ENCODE measurements at places on chromosomes 13 and 19. TPM values are rescaled to one million over a fixed set of nuclear protein-coding genes. Genes with fewer than 3 reads are reported as not detected.

ZNF581 gene
- total RNA-seq, result 28.9 TPM

OVOL3 gene
- not detected for total RNA-seq

DNA sequence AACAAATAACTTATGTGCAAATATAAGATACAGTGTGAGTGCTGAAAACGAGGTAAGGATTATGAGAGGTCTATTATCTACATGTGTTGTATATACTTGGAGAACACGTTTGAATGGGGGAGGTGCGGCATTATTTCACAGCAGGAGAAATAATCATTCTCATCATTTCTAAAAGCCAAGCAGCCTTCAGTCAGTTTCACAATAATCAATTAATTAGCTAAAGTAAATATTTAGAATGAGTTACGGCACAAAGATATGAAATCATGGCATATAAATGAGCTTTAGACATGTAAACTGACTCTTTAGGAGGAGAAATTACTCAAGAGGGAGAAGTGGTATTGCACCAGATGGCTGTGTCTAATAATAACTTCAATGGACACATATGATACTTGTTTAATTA is 366.6 kb downstream of the DNAJC15 start:
- DNase-seq, result no peak

NOVA2 gene
- total RNA-seq, result 0.37 TPM

REEP6 gene
- 1.2 TPM for total RNA-seq

- DNase-seq, result no peak
Measured at GRCh38 chr19:23799321-23799720, 40.6 kb upstream of the ZNF681 start.

- no peak for DNase-seq
Measured at GRCh38 chr19:42132030-42132628, at the start of gene POU2F2. TSS of gene POU2F2 (minus strand) at chr19:42132446. CDS start at chr19:42132411, 35 bp downstream.

DNA sequence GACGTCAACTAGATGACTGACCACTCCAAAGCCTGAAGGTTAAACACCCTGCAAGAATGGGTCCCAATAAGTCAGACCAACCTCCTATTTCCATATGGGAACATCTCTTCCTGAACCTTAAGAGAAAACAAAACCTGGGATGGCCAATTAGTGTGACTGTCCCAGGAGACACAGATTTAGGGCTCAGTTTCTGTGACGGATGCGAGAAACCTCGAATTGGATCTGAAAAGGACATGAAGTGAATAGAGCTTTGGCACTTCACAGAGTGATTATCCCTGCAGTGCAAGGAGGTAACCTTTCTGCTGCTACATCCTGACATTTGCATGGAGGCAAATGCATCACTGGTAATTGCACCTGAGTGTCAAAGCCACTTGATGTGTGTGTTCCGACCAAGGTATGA is 442.2 kb upstream of the KLF12 start:
- no peak for DNase-seq

- peak; percentile 5 for DNase-seq
Measured at GRCh38 chr13:32585550-32586079, 637 bp upstream of the PDS5B start.

SLC25A41 gene
- not detected for total RNA-seq

DNA sequence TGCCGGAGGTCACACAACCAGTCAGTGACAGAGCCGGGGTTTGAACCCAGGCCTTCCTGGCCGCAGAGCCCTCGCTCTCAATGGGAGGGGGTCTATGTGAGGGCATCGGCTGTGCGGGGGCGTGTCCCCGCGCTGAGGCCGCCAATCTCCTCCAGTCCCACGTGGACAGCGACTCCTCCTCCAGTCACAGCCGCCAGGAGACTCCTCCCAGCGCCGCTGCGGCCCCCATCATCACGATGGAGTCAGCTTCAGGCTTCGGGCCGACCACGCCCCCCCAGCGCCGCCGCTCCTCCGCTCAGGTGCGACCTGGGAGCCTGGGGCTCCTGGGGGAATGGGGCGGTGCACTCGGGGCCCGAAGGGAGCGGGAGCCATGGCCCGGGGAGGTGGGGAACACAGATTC is 6.0 kb downstream of the SPRED3 start:
- DNase-seq, result no peak

DNA sequence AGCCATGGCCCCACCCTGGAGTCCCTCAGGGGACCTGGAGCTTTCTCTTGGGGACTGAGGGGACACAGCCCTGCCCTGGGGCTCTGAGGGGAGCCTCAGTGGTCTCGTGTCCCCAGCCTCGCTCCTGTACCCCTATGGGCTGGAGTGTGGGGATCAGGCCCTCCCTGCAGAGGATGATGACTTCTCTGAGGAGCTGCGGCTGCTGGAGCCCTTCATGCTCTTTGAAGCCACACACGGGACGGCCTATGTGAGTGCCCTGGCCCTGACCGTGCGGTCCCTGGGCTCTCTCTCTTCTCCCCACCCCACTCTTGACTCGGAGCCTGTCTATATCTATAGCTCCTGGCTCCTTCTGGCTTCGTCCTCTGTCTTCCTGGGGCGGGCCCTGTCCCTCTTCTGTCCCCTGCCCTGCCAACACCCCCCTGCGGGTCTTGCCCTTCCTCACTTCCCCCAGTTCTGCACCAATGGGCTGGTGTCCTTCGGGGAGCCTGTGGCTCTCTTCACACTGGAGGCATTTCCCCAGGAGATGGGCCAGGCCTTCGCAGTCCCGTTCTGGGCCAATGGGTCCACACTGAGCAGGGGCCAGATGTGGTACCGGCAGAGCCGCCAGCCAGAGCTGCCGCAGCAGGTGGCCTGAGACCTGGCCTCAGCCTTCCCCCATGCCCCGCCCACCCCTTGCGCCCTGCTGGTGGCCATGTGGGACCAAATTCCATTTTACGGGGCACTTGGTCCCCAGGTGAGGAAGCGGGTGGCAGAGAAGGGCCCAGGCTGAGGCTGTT is 33.1 kb downstream of the HPN start:
- DNase-seq, result no peak

- DNase-seq, result peak; percentile 76
Measured at GRCh38 chr19:14505488-14506239, 9.7 kb upstream of the GIPC1 start.

DNA sequence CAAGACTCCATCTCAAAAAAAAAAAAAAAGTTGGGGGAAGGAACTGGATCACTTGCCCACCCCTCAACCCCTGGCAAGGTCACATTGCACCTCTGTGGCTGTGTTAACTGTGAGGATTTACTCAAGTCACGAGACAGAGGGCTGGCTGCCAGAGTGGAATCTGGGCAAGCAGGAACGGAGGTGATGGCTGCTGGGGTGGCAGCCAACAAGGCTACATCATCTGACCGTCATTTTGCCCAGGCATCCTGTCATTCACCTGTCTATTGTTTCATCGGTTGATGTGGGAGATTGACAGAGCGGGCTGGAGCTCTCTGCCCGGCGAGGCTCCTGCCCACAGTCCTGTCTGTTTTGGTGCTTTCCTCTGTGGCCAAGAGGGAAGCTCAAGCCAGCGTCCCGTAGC is 75.7 kb downstream of the DPF1 start:
- no peak for DNase-seq

DNA sequence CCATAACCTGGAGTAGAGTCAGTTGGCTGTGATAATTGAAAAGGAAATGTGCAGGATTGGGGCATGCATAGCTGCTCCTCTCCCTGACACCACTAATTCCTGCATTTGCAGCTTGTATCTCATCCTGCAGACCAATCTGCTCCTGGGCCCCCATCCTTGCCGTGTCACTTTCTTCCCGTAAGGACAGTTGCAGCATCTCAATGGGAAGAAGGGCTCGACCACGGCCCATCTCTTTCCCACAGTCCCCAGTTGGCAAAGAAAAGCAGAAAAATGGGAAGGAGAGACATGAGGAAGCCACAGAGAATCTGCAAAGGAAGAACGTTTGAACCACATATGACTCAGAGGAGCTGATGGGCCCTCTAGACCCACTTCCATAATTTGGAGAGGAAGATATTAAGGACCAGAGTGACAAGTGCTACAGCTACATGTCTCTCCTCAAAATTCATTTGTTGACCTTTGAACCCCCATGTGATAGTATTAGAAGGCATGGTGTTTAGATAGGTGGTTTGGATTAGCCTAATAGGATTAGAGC is 1.8 kb upstream of the SIGLEC12 start:
- no peak for DNase-seq

ANGPTL8 gene
- total RNA-seq, result not detected

GSX1 gene
- not detected for total RNA-seq

ADAT3 gene
- 0.93 TPM for total RNA-seq

GRCh38 chr13:51015973-51016372 is 95.1 kb downstream of the C13orf42 start:
- no peak for DNase-seq

CRLF1 gene
- total RNA-seq, result 35.4 TPM

DNA sequence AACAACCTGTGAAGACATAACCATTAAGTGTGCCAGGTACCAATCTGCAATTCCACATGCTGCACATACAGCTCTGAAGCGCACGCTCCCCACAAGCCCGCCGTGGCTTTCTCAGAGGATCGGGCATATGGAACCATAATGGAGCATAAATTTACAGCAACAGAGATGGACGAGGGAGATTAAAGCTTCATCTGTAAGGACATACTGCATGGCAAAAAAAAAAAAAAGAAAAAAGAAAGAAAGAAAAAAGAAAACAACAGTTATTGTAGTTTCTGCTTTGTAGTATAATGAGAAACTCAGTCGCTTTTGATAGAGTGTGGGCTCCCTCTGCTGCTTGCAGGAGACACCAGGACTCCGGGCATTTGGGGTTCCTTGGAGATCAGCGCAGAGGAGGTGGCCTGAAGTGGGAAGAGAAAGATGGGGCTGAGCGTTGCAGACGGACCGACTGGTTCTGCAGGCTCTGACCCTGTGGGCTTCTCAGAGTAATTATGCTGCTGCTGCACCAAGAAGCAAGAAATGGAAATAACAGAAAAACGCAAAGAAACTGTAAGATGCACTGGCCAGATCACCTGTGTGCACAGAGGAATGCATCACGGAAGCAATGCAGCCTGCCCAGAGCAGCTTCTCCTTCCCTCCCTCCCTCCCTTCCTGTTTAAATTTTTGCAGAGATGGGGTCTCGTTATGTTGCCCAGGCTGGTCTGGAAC is 10.8 kb upstream of the PDCD5 start:
- peak; percentile 59 for DNase-seq

DNA sequence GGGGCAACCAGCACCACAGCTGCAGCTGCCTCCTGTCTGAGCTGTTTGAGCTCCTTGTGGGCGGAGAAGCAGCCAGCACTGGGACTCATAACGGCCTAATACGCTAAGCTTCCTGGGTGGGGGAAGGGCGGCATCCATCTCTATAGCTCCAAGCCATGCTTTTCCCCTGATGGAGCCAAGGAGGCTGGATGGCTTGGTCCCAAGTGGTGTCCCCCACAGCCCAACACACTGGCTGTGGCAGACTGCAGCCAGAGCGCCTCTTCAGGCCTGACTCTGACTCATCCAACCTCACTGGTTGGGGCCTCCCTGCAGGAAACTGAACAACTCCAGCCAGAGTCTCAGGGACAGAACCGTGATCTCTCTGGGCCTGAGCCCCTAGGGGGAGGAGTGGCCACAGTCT is 537.3 kb downstream of the SUCLA2 start:
- peak; percentile 48 for DNase-seq

ZNF888 gene
- 7.6 TPM for total RNA-seq

IGFL4 gene
- not detected for total RNA-seq

GRCh38 chr13:43095771-43096719 is 72.7 kb downstream of the DNAJC15 start:
- no peak for DNase-seq

GRCh38 chr19:29639086-29639485 is 26.2 kb upstream of the PLEKHF1 start:
- DNase-seq, result no peak

GRCh38 chr13:42990291-42991232 is 1.5 kb downstream of the EPSTI1 start:
- DNase-seq, result no peak

MAMSTR gene
- 0.31 TPM for total RNA-seq

DNA sequence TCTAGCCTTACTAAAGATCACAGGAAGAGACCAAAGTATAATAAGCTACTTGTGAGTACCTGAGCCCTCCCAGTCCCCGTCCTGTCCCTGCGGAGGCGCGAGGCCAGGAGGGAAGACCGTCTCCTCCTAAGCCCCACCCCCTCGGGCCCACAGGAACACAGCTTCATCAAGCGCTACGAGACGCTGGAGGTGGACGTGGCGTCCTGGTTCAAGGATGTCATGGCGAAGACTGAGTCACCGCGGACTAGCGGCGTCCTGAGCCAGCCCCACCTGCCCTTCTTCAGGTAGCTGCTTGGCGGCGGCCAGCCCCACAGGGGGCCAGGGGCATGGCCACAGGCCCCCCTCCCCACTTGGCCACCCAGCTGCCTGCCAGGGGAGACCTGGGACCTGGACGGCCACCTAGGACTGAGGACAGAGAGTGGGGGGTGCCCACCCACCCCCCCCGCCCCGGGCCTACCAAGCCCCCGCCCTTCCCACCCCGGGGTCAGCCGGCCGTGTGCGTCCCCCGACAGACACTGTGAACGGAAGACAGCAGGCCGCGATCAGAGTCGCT is 2.4 kb upstream of the TGFBR3L start:
- no peak for DNase-seq

GRCh38 chr19:40797166-40797962 is 1.6 kb upstream of the EGLN2 start:
- DNase-seq, result no peak

- DNase-seq, result peak; percentile 71
Measured at GRCh38 chr13:100100115-100100879, 11.4 kb downstream of the PCCA start.

GRCh38 chr13:43475140-43475539 is 311.6 kb downstream of the ENOX1 start:
- DNase-seq, result no peak

GRCh38 chr19:35549879-35550523 is 4.6 kb downstream of the TMEM147 start:
- DNase-seq, result no peak

DCT gene
- total RNA-seq, result 0.27 TPM

DNA sequence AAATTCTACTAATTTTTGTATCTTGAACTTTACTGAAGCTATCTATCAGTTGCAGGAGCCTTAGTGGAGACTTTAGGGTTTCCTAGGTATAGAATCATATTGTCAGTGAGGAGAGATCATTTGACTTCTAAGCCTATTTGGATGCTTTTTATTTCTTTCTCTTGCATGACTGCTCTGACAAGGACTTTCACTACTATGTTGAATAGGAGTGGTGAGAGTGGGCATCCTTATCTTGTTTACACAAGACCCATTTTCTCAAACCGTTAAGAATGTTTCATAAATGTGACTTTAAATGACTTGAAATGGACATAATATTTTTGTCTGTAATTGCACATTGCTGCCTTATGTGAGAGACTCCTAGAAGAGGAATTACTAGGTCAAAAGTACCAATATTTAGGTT is 17.9 kb upstream of the CSNK1A1L start:
- no peak for DNase-seq

GRCh38 chr13:79353693-79354092 is 52.4 kb downstream of the RBM26 start:
- no peak for DNase-seq

- no peak for DNase-seq
Measured at GRCh38 chr19:58395979-58396627, 647 bp downstream of the RNF225 start.

- no peak for DNase-seq
Measured at GRCh38 chr13:70098669-70099068, 9.0 kb upstream of the ATXN8OS start.

- DNase-seq, result no peak
Measured at GRCh38 chr13:67095621-67096020, 134.5 kb downstream of the PCDH9 start.

GJB6 gene
- total RNA-seq, result not detected

GRCh38 chr13:98026457-98026857 is 73.0 kb downstream of the IPO5 start:
- no peak for DNase-seq

Data from H4 (cell line).